ENCODE measurements at places on chromosomes 12 and 14. TPM values are rescaled to one million over a fixed set of nuclear protein-coding genes. Genes with fewer than 3 reads are reported as not detected.

Gene KCNA1
- not detected for total RNA-seq

DNA sequence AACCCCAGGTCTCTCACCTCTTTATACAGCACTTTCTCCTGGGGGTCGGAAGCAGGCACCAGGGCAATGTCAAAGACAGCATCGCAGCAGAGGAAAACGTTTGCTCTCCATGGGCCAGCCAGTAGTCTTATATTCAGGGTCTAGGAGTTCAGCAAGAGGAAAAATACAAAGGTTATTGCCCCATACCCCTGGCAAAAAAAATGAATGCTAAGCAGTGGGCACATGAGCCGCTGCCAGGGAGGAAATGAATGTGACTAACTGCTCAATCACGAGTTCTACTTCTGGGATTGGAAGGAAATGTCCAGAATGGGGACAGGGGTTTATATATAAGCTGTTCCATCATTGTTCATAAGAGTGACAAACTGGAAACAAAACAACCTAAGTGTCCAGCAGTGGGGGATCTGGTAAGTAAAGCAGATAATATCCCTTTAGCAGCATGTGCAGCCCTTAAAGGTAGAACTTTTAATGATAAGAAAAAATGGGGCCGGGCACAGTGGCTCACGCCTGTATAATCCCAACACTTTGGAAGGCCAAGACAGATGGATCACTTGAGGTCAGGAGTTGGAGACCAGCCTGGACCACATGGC, 53.8 kb downstream of the PHETA1 start:
- DNase-seq, result no peak

DNA sequence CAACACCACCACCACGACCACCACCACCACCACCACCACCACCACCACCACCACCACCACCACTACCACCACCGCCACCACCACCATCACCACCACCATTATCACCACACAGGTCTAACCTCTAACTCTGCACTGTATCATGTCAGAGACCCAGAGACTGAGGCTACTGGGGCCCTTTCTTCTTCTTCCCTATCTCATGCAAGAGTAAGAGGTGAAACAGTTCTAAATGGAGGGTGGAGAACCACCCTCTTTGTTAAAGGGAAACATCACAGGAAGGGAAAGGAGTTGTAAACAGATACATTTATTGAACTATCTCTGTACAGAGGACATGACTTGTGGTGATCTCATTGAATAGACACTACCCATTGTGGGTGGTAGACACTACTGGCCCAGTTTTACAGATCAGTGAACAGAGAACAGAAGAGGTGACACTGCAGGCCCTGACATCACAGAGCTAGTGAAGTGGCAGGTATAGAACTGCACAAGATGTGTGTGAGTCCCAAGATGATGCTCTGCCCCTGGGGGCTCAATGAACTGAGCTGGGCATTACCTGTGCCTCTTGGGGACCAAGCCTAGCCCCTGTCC, 91.6 kb downstream of the FOXN3 start:
- DNase-seq, result no peak

DNA sequence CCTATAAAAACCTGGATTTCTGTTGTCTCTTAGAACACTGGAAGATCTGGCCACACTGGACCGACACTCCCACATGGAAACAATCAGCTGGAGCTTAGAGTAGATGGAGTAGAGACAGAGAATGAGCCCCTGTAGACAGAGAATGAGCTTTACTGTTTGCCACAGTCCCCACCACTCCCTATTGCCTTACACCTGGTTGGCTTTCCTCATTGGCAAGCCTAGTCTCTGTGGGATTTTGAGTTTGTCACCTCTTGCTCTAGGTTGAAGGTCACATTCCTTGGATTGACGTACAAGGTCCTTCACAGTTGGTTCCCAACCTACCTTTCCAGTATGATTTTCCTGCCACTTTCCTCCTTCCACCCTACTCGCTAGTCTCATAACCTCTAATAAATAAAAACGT, 2.0 kb upstream of the HCAR1 start:
- no peak for DNase-seq

Gene FAIM2
- 0.46 TPM for total RNA-seq
